ENCODE measurements at places on chromosomes 1 and 21.

GRCh38 chr1:36040238-36040637 lies 43.7 kb upstream of the TEKT2 start:
- no peak for DNase-seq

- DNase-seq: no peak
Measured at GRCh38 chr1:37174876-37175275, 140.6 kb upstream of the GRIK3 start.

DNA sequence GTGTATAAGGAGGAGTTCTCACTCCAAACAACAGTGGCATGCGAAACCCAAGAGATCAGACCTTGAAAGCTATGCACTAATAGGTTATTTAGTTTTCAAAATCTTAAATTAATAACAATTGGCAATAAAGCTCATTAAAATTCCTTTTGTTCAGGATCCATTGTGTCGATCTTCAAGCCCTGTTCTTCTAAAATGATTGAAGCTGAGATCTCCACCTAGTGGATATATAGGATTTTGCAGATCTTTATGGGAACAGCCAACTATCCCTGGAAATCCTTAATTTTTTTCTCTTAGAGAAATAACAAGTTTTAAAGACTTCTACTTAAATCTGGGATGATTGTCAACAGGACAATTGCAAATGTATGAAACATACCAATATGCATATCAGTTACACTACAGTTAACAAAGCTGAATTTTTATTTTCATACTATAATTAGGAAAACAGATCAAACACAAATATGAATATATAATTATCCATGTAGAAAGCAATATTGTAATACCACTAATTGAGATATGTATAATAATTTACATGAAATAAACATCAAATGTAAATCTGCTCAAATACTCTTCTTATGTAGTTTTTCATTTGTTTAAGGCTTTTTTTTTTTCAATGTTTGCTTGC lies 43.3 kb downstream of the LRRC53 start:
- DNase-seq: no peak

DNA sequence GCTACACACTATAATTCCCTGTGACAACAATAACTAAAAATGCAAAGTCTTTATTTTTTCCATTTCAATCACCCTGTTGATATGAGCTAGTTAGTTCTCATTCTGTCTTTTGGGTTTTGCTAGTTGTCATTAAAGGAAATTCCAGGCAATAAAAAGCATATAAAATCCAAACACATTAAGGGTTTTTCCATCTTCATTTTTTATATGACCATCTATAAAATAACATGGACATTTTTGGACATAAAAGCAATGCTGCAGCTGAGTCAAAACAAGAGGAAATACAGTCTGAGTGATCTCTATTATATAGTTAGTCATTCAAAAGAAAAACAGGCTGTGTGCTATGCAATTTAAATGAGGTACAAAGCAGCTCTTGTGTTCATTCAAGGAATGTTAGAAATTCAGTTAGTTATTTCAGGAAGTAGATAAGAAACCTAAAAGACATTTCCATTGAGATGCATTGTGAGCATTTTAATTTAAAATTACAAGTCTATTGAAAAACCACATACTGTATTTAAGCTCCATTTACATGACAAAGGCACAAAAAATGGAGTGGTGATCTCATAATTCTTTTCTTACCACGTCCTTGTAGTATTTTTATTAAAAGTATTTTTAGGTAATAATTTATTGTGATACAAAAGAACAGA lies 67.3 kb upstream of the BCL10 start:
- no peak for DNase-seq

DNA sequence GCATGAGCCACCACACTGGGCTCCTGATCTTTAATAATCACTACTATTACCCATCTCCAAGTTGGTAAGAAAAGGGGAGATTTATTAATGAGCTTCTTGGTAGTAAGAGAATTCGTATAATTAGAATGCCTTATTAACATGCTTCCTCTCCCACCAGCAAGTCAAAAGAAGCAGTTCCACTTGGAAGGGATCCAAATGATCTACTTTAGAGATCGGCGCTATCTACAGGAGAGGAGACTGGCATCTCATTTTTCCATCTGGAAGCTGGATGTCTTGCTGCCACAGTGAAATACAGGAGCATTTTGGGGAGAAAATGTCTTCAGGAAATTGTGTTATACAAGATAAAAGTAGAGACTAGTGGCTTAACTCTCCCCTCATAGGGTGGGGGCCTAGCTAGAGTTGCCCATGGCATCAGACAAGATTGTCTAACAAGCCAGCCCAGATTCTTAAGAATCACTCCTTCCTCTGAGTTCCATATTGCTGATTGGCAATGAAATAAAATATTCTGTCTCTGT lies 33.6 kb upstream of the CAMSAP2 start:
- no peak for DNase-seq

GRCh38 chr1:206658981-206659273 lies 23.6 kb downstream of the DYRK3 start:
- DNase-seq: no peak

- DNase-seq: no peak
Measured at GRCh38 chr1:22922640-22923039, 50.0 kb downstream of the LACTBL1 start.

- DNase-seq: no peak
Measured at GRCh38 chr1:156401041-156401574, 32.1 kb downstream of the RHBG start.

DNA sequence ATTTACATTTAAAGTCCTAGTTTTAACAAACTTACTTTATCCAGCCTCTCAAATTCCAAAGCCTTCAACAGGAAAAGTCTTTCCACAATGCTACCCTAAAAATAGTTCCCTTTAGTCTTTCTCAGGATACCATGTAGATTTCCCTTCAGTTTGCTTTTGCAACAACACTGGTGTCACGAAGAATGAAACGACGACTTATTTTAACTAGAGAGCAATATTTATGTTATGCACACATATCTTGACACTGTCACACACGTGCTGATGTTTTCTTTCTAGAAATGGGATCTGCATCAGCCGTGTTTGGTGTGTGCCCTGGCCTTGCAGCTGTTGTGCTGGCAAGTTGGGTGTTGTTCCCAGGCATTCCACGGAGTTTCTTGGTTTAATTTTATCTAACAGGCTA lies 75.5 kb downstream of the SIPA1L2 start:
- DNase-seq: no peak

DNA sequence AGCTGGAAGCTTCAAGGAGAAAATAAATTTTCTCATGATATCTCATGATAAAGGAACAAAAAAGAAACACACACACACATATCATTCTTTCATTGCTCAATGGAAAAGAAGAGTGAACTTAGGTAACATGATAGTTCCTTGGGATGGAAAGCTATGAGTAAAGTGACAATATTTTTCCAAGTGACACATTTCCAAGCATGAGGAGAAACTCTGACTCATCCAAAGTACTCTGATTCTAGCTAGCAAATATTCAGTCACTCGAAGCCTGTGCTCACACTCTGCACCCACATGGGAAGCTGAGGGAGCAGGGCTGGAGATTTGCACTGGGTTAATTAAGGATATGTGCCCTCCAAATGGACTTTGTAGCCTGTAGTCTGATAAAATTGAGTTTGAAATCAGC lies 222.4 kb downstream of the LRRC40 start:
- DNase-seq: no peak

DNA sequence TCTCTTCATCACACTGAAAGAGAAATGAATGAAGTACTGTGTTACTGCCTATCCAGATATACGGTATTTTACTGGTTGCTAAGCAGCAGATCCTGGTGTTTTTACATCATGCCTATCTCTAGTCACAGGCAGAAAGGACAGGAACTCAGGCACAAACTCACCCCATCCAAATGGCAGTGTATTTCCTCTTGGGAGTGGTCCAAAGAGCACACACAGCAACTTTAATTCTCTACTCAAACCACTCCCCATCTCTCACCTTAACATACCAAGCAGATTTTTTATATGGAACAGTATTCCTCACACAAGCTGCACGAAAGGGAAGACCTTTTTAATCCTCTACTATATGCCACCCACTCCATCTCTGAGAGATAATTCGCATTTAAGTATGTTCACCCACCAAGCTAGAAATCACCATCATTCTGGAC lies 27.3 kb downstream of the EIF4G3 start:
- DNase-seq: no peak

- DNase-seq: no peak
Measured at GRCh38 chr21:24076179-24076578, 1531.1 kb downstream of the MRPL39 start.

GRCh38 chr1:11769274-11769673 lies 7.3 kb downstream of the C1orf167 start:
- DNase-seq: no peak

Measured in activated gamma-delta T cell treated with Interleukin-2 at 50 U/mL for 16 hours (primary cell).